ENCODE measurements at places on chromosomes 12 and 14. TPM values are rescaled to one million over a fixed set of nuclear protein-coding genes. Genes with fewer than 3 reads are reported as not detected.

DNA sequence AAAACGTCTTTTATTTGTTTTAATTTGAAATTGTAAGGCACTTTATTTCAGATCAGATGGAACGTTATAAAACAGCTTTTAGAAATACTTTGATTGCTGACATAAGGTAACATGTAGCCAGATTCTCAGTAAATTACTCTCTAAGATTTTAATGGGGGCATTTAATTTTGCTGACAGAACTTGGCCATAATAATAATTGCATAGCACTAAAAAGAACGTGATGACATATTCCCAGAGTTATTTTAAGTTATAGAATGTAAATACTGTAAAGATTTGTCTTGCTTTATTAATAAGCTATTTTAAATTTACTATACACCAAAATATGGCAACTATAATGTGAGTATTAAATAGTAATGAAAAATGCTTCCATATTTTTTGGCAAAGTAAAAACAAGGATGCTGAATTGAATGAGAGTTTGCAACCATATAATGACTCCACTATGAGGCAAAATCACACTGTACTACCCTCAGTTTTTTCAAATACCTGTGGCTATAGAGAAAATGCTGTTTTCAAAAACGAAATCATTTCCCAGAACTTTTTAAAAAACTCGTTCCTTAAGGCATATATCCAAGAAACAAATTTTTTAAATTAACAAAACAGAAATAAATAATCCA, 876 bp downstream of the LUM start:
- peaks cover 3% of the 10 kb centered on the region for H3K4me1 ChIP-seq
- H3K4me3 ChIP-seq = peak overlapping the region; percentile 32
- DNase-seq = no peak
- H3K27me3 ChIP-seq = no peaks in the 10 kb centered on the region
- no peaks in the 10 kb centered on the region for H3K36me3 ChIP-seq
- peak overlapping the region; percentile 35 for H3K27ac ChIP-seq

Gene IL31
- not detected for total RNA-seq

- no peak overlapping the region for H3K4me3 ChIP-seq
- no peaks in the 10 kb centered on the region for H3K4me1 ChIP-seq
- H3K27me3 ChIP-seq = no peaks in the 10 kb centered on the region
- no peak for DNase-seq
- no peak overlapping the region for H3K27ac ChIP-seq
Measured at GRCh38 chr14:39912192-39913100, 480.2 kb upstream of the FBXO33 start.

GRCh38 chr14:61347826-61348443, 26.6 kb downstream of the PRKCH start:
- no peak overlapping the region for H3K4me3 ChIP-seq
- DNase-seq = no peak
- no peaks in the 10 kb centered on the region for H3K27me3 ChIP-seq
- no peak overlapping the region for H3K27ac ChIP-seq
- no peaks in the 10 kb centered on the region for H3K4me1 ChIP-seq

GRCh38 chr12:78120866-78121560, 290.3 kb downstream of the NAV3 start:
- DNase-seq = no peak
- H3K4me3 ChIP-seq = no peak overlapping the region
- H3K4me1 ChIP-seq = no peaks in the 10 kb centered on the region
- no peaks in the 10 kb centered on the region for H3K27me3 ChIP-seq
- H3K36me3 ChIP-seq = no peaks in the 10 kb centered on the region

Gene PPP1R36
- total RNA-seq = 0.48 TPM

Gene FZD10
- total RNA-seq = 2.4 TPM

Gene DTX1
- 1.6 TPM for total RNA-seq

Gene B4GALNT3
- 4.2 TPM for total RNA-seq

DNA sequence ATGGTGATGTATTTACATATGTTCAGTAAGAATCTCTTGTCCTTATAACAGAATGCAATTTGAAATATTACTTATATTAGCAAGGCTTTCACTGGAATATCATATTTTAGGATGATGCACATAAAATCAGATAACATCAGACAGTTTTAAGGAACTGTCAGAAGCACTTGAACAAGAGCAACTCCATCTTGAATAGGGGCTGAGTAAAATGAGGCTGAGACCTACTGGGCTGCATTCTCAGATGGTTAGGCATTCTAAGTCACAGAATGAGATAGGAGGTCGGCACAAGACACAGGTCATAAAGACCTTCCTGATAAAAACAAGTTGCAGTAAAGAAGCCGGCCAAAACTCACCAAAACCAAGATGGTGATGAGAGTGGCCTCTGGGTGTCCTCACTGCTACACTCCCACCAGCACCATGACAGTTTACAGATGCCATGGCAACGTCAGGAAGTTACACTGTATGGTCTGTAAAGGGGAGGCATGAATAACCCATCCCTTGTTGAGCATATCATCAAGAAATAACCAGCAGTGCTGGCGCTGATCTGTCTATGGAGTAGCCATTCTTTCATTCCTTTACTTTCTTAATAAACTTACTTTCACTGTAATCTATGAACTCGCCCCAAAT, 27.6 kb upstream of the ETV6 start:
- no peak overlapping the region for H3K27ac ChIP-seq
- H3K4me1 ChIP-seq = no peaks in the 10 kb centered on the region
- H3K27me3 ChIP-seq = no peaks in the 10 kb centered on the region

Gene WSCD2
- total RNA-seq = 0.82 TPM

GRCh38 chr12:6955108-6956020, 4.2 kb downstream of the PTPN6 start:
- H3K27me3 ChIP-seq = no peaks in the 10 kb centered on the region
- H3K27ac ChIP-seq = no peak overlapping the region
- no peak for DNase-seq
- H3K4me3 ChIP-seq = no peak overlapping the region
- H3K36me3 ChIP-seq = no peaks in the 10 kb centered on the region

DNA sequence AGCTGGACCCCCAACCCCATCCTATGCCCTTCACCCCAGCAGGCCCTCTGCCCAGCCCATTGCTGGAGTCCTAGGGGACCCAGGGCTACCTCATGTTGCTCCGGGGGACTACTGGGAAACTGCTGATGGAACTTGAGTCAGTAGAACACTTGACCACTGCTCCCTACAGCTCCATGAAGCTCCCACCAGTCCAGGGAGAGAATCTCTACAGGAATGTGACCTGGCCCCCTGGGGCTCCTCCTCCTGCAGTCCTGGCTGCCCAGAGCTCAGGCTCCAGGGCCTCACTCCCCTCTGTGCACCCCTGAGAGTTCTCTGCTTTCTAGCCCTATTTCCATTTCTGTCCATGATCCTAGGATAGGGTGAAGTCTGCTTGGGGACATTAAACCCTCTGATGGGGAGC, 10.8 kb upstream of the AQP2 start:
- no peaks in the 10 kb centered on the region for H3K4me1 ChIP-seq
- H3K36me3 ChIP-seq = no peaks in the 10 kb centered on the region
- no peak overlapping the region for H3K27ac ChIP-seq
- H3K27me3 ChIP-seq = no peaks in the 10 kb centered on the region
- no peak for DNase-seq
- no peak overlapping the region for H3K4me3 ChIP-seq

Gene PMEL
- 2.0 TPM for total RNA-seq

- no peaks in the 10 kb centered on the region for H3K4me1 ChIP-seq
- no peak overlapping the region for H3K27ac ChIP-seq
- no peak for DNase-seq
- no peaks in the 10 kb centered on the region for H3K27me3 ChIP-seq
Measured at GRCh38 chr12:69929531-69929930, 104.5 kb downstream of the MYRFL start.

GRCh38 chr12:76113800-76114757, 29.6 kb upstream of the NAP1L1 start:
- no peaks in the 10 kb centered on the region for H3K36me3 ChIP-seq
- no peaks in the 10 kb centered on the region for H3K27me3 ChIP-seq
- no peak overlapping the region for H3K27ac ChIP-seq
- no peak overlapping the region for H3K4me3 ChIP-seq
- H3K4me1 ChIP-seq = no peaks in the 10 kb centered on the region

GRCh38 chr14:105107351-105107750, 42.1 kb upstream of the GPR132 start:
- no peaks in the 10 kb centered on the region for H3K27me3 ChIP-seq
- DNase-seq = no peak
- H3K36me3 ChIP-seq = no peaks in the 10 kb centered on the region
- no peak overlapping the region for H3K27ac ChIP-seq
- H3K4me1 ChIP-seq = no peaks in the 10 kb centered on the region

Gene LRP1-AS
- total RNA-seq = not detected

GRCh38 chr12:80498059-80498728, 54.2 kb downstream of the PTPRQ start:
- H3K36me3 ChIP-seq = no peaks in the 10 kb centered on the region
- no peak overlapping the region for H3K4me3 ChIP-seq
- no peaks in the 10 kb centered on the region for H3K4me1 ChIP-seq

GRCh38 chr12:33012226-33012625, 115.6 kb upstream of the PKP2 start:
- H3K27ac ChIP-seq = no peak overlapping the region
- no peak overlapping the region for H3K4me3 ChIP-seq
- no peaks in the 10 kb centered on the region for H3K27me3 ChIP-seq
- no peaks in the 10 kb centered on the region for H3K36me3 ChIP-seq

Gene P2RX2
- total RNA-seq = not detected

Gene C12orf50
- total RNA-seq = 0.13 TPM

Gene BRMS1L
- 4.0 TPM for total RNA-seq

Gene CCDC197
- not detected for total RNA-seq

DNA sequence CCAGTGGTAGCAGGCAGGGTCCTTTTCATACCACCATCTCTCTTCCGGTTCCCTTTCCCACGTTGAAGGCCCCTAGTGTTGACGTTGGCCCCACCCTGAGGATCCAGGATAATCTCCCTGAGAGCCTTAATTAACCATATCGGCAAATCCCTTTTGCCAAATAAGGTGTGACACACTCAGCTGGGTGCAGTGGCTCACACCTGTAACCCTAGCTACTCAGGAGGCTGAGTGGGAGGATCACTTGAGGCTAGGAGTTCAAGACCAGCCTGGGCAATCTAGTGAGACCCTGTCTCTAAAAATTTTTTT, 2.8 kb upstream of the TMEM119 start:
- H3K36me3 ChIP-seq = no peaks in the 10 kb centered on the region
- no peaks in the 10 kb centered on the region for H3K27me3 ChIP-seq
- DNase-seq = no peak
- H3K27ac ChIP-seq = no peak overlapping the region
- no peak overlapping the region for H3K4me3 ChIP-seq

Gene KRT7
- 24.0 TPM for total RNA-seq

- no peaks in the 10 kb centered on the region for H3K36me3 ChIP-seq
- no peaks in the 10 kb centered on the region for H3K4me1 ChIP-seq
- no peaks in the 10 kb centered on the region for H3K27me3 ChIP-seq
Measured at GRCh38 chr12:107229827-107230226, 136.5 kb upstream of the CRY1 start.

Measured in ovary (tissue), 10 donors.